Stimulated activated CD4-positive, alpha-beta T cell treated with anti-CD3 and anti-CD28 coated beads, Interleukin-1b, Interleukin-23, amount 100 ng/mL, for 1 hour (primary cell): ENCODE measurements at places on chromosomes 7 and 10.

- DNase-seq, result no peak
Observed at GRCh38 chr10:25725917-25726716, 207.9 kb upstream of the MYO3A start.

DNA sequence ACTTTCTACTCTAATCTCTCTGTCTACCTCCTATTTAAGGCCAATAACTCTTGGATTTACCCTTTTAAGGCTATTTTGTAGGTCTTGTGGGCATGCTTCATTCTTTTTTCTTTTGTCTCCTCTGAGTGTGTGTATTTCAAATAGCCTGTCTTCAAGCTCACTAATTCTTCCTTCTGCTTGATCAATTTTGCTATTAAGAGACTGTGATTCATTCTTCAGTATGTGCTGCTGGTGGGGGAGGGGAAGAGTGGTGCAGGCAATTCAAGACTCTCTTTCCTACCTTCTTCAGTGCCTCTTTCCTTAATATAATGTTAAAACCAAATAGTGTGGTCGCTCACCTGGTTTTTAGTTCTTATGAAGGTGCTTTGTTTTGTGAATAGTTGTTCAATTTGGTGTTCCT lies 20.0 kb downstream of the ABCB1 start:
- no peak for DNase-seq

GRCh38 chr10:103548581-103549348 lies 55.3 kb downstream of the NEURL1 start:
- no peak for DNase-seq

- peak; percentile 42 for DNase-seq
Observed at GRCh38 chr7:37352974-37353948, 95.4 kb downstream of the ELMO1 start.

- DNase-seq, result no peak
Observed at GRCh38 chr10:18545621-18546305, 105.6 kb downstream of the NSUN6 start.

GRCh38 chr10:6504296-6504695 lies 75.8 kb downstream of the PRKCQ start:
- DNase-seq, result no peak

- no peak for DNase-seq
Observed at GRCh38 chr7:135333200-135333599, 99.6 kb downstream of the STRA8 start.
